ENCODE measurements at places on chromosomes 2 and 18.

DNA sequence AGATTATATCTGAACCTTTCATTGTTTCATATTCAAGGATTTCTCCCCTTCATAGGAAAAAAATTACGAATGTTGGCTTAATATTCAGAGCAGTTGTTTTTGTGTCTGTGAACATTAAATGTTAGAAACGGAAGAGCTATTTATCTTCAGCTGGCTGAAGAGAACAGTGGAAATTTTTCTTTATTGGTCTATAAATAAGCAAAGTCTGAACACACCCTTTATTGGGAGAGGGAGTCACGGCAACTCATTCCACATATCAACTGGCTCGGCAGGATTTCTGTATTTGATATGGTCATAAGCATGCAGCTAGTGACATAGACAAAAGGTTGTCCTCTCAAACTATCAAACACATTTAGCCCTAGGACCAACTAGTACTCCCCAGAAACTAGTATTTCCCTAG is 468.4 kb upstream of the HNRNPA3 start:
- no peak for DNase-seq

- DNase-seq, result no peak
These were observed 52.1 kb downstream of the CYRIA start for GRCh38 chr2:16613539-16614011.

- no peak for DNase-seq
These were observed 24.8 kb downstream of the SMAD4 start for GRCh38 chr18:51054764-51055163.

GRCh38 chr18:31445908-31446307 is 1.6 kb upstream of the DSG3 start:
- no peak for DNase-seq

DNA sequence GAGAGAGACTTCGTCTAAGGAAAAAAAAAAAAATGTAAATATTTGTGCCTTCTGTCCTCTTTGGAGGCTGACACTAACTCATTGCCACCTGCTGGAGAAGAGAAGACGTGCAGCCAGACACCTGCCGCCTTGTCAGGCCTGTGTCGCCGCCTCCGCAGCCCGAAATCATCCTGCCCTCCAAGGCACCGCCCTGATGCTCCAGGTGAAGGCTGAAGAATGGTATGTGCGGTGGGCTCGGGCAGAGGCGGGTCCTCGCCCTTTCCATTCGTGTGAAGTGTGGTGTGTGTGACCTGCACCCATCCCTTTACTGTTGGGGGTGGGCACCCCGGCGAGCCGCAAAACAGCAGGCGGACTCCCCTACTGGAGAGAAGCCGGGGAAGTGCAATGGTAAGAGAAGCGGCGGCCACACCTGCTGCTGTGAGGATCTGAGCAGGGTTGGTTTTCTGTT is 60.4 kb downstream of the FAM161A start:
- DNase-seq, result no peak

DNA sequence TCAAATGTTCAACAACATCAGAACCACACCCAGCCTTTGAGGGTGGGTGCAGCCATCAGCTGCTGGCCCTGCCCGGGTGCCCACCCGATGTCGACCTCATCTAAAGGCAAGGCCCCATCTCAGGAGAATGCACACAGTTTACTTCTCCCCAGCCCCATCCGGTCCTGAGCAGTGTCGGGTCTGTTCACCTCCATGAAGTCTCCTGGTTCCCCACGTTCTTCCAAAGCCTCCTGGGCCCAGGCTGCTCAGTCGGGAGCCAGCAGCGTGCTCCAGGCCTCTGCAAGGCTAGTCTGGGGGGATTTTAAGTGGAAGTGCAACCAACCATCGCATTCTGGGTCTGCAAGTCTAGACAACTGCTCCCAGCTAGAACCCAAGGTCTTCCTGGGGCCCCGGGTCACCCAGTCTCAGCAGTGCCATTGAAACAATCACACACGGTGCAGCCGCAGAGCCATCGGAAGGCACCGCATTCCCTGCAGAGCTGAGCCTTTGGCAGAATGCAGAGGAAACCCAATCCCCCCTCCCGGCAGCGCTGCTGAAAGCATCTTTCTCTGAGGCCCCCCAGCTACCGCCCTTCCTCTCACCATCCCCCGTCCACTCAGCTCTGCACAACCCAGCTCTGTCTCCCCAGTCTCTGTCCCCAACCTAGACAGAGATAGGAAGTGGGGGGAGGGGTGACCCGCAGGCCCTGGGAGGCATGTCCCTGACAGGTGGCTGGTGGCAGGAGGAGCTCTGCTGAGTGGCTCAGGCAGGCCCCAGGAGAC is 8.5 kb downstream of the ESPNL start:
- no peak for DNase-seq

- DNase-seq, result no peak
These were observed 1125.0 kb upstream of the CELF4 start for GRCh38 chr18:38690626-38691025.

- DNase-seq, result no peak
These were observed 14.8 kb upstream of the REEP1 start for GRCh38 chr2:86352137-86352726.

GRCh38 chr2:217121565-217121964 is 261.7 kb upstream of the TNP1 start:
- no peak for DNase-seq

- no peak for DNase-seq
These were observed 107.5 kb downstream of the GULP1 start for GRCh38 chr2:188399159-188399558.
